ENCODE measurements at places on chromosomes 2 and 18. TPM values are rescaled to one million over a fixed set of nuclear protein-coding genes. Genes with fewer than 3 reads are reported as not detected.

TFCP2L1 gene
- 0.42 TPM for total RNA-seq

DNA sequence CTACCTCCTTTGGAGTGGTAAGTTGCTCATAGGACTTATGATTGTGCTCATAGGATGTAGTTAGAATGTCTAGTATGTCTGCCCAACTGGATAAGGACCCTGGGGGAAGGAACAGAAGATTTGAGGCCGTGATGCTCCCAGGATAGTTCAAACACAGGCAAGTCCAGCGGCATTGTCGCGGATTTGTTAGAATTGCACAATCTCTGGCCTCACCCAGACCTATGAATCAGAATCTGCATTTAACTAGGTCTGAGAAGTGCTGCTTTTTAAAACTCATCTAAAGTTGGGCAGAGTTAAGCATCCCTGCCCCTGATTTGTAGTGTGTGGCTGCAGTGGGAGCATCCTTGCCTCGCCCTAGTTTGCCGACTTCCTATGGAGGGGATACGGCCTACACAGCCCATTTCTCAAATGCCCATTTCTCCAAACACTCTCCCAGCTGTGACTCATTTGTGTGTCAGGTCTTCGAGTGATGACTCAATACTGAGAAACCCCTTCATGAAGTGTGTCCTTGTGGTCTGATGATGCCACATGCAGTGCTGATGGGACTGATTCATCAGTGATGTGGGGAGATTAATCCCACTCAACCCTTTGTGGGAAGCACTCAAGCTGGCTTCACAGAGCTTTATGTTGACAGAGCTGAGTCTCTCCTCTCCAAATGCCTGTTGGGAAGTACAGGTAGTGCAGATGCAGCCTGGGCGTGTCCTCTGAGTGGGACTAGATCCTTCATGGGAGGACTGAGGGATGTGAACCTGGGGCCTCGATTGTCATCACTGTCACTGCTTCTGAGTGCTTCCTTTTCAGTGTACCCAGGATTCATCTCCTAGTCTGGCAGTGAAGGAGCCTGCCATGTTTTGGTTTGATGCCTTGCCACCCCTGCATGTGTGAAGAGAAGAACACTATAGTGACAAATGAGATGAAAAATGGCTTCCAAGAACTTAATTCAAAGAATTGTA is 18.7 kb downstream of the SMIM21 start:
- DNase-seq = no peak

DSC3 gene
- total RNA-seq = not detected

DNA sequence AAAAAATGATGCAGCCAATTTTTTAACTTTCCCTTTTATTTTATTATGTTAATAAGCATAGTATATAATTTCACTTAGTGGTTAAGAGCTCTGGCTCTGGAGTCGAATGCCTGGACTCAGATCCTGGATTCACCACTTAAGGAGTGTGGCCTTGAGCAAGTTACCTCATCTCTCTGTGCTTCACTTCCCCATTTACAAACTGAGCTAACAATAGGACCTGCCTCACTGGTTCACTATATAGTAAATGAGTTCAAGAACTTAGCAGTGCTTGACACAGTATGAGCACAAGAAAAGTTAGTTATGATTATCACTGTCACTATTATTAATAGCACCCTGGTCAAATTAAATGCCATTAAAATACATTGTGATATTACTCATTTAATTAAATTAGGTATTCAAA is 30.6 kb downstream of the SCN3A start:
- DNase-seq = no peak

GRCh38 chr2:197958592-197959150 is 154.3 kb downstream of the PLCL1 start:
- no peak for DNase-seq

GRCh38 chr2:11631462-11631861 is 38.5 kb downstream of the NTSR2 start:
- DNase-seq = no peak

SCN3A gene
- total RNA-seq = 1.2 TPM

DNA sequence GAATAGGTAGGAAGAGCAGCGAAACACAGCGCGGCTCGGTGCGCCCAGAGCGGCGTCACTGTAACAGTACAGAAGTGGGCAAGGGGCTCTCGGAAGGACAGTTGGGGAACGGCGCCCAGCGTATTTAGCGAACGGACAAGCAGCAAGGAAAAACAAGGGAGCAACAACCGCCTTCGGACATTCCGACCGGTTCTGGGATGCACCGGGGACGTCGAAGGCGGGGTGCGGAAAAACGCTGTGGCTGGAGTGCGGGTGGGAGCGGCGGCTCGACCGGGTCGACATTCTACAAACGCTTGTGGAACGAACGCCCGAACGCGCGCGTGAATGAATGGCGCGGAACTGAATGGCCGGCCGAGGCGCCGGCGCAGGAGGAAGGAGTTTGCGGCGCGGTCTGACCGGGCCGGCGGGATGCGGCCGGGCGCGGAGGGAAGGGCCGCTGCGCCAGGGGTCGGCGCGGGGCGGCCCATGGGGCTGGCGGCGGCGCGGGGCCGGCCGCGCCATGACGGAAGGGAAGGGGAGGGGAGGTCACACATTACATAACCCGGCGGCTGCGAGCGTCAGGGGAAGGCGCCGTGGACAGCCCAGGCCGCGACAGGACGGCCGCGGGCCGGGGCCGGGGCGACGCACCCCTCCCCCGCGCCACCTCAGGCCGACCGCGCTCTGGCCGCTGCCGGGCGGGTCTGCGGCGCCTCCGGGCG is 605 bp downstream of the REV1 start:
- DNase-seq = peak; percentile 92

SPATA3 gene
- total RNA-seq = not detected

DCDC2C gene
- not detected for total RNA-seq

GALNT14 gene
- total RNA-seq = not detected

GRCh38 chr2:102141011-102141943 is 1.3 kb upstream of the IL1R1 start:
- no peak for DNase-seq

MAB21L4 gene
- not detected for total RNA-seq

All from esophagus muscularis mucosa (tissue), 4 donors.